ENCODE measurements at places on chromosomes 3 and 15. TPM values are rescaled to one million over a fixed set of nuclear protein-coding genes. Genes with fewer than 3 reads are reported as not detected.

The EPHB1 gene
- total RNA-seq, result 2.6 TPM

The DGKG gene
- total RNA-seq, result 1.9 TPM

GRCh38 chr3:104588442-104588841 is 778.3 kb upstream of the ALCAM start:
- H3K36me3 ChIP-seq, result no peaks in the 10 kb centered on the region
- no peaks in the 10 kb centered on the region for H3K27me3 ChIP-seq
- no peak overlapping the region for H3K27ac ChIP-seq
- H3K4me3 ChIP-seq, result no peak overlapping the region

GRCh38 chr15:80487839-80488390 is 83.7 kb downstream of the ARNT2 start:
- H3K27ac ChIP-seq, result peak overlapping the region; percentile 72
- no peak for DNase-seq
- no peak overlapping the region for H3K4me3 ChIP-seq
- H3K36me3 ChIP-seq, result no peaks in the 10 kb centered on the region
- no peaks in the 10 kb centered on the region for H3K4me1 ChIP-seq

- no peak for DNase-seq
- no peaks in the 10 kb centered on the region for H3K36me3 ChIP-seq
- no peak overlapping the region for H3K27ac ChIP-seq
Observed at GRCh38 chr3:68943753-68944500, 11.6 kb upstream of the TAFA4 start.

DNA sequence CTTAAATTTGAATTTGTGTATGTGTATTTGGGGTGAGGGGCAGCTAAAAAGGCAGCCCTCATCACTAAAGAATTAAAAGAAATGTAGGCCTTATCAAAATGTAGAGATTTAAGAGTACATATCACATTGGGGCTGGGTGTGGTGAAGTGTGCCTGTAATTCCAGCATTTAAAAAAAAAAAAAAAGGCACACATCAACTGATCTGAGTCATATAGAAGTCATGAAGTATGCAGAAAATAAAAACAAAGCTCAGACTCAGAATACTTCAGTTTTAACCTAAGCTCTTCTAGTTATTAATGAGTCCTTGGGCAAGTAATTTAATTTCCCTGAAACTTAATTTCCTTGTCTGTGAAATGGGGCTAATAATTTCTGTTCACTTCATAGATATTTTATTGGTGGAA is 31.6 kb downstream of the SLC24A1 start:
- no peaks in the 10 kb centered on the region for H3K27me3 ChIP-seq
- no peaks in the 10 kb centered on the region for H3K36me3 ChIP-seq
- DNase-seq, result no peak
- H3K4me1 ChIP-seq, result no peaks in the 10 kb centered on the region
- no peak overlapping the region for H3K4me3 ChIP-seq
- no peak overlapping the region for H3K27ac ChIP-seq

The PLSCR2 gene
- not detected for total RNA-seq

- H3K36me3 ChIP-seq, result no peaks in the 10 kb centered on the region
- no peaks in the 10 kb centered on the region for H3K4me1 ChIP-seq
- H3K4me3 ChIP-seq, result no peak overlapping the region
- DNase-seq, result no peak
- H3K27ac ChIP-seq, result no peak overlapping the region
Observed at GRCh38 chr15:73714695-73715301, 30.6 kb downstream of the CD276 start.

GRCh38 chr15:32029862-32030781 is at the start of gene CHRNA7:
CHRNA7 (plus strand) TSS chr15:32030515; CDS start chr15:32030595, 80 bp downstream.
- H3K4me3 ChIP-seq, result peak within 1 kb of the TSS; percentile 71
- no peaks in the 10 kb centered on the region for H3K36me3 ChIP-seq
- peak within 1 kb of the TSS; percentile 50 for H3K27ac ChIP-seq
- peaks cover 4% of the 10 kb centered on the region for H3K4me1 ChIP-seq
- H3K27me3 ChIP-seq, result no peaks in the 10 kb centered on the region

GRCh38 chr3:116161575-116162525 is 283.4 kb downstream of the LSAMP start:
- no peak for DNase-seq
- no peaks in the 10 kb centered on the region for H3K4me1 ChIP-seq
- no peak overlapping the region for H3K27ac ChIP-seq
- no peaks in the 10 kb centered on the region for H3K36me3 ChIP-seq
- no peak overlapping the region for H3K4me3 ChIP-seq
- H3K27me3 ChIP-seq, result no peaks in the 10 kb centered on the region

DNA sequence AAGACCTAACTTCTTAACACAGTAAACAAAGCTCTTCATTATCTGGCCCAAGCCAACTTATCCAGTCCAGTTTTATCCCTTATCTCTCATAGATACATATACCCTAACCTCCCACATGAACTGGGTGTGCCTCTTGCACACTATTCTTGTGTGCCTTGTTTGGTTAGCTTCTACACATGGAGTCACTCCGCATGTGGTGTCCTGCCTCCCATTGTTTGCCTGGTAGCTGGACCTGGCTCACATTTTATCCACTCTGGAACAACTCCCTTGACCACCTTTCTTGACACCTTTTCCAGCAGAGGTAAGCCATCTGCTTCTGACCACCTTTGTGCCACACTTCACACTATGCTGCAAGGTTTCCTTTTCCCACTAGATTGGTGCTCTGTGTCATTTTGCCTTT is 15.2 kb downstream of the TIPARP start:
- H3K36me3 ChIP-seq, result no peaks in the 10 kb centered on the region
- no peak overlapping the region for H3K27ac ChIP-seq
- no peaks in the 10 kb centered on the region for H3K4me1 ChIP-seq
- no peak overlapping the region for H3K4me3 ChIP-seq
- DNase-seq, result no peak

DNA sequence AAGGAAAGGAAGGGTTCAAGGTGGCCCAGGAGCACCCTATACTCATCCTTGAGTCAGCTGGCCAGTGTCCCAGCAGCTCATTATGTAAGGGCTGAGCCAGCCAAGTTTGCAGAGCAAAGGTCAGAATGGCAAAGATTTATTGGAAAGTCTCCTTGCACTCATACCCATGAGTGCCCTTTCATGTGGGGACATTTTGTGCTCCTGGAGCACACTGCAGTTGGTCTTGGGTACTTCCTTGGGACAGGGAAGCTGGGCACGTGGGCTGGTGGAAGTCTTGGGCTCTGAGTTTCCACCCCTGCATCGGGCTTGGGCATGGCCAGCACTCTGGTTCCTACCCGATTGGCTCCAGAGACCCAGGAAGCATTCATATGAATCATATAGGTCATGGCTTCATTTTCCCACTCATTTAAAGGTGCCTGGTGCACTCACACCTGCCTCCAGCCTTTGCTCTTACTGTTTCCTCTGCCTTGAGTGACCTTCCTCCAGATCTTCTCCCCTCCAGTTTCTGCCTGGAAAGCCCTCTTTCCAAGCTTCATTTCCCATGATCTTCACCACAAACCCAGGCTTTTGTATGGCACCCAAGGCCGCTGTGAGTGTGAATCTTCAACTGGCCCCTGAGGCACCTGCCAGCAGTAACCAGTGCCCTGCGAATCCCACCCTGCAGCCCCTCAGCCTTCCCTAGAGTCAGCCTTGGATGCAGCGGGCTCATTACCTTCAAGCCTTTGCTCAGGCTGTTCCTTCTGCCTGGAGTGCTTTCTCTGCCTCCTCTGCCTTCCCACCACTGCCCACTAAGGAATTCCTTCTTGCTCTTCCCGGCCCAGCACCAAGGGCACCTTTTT is 10.5 kb upstream of the PRKCD start:
- no peaks in the 10 kb centered on the region for H3K36me3 ChIP-seq
- no peak overlapping the region for H3K27ac ChIP-seq
- no peaks in the 10 kb centered on the region for H3K27me3 ChIP-seq
- H3K4me1 ChIP-seq, result no peaks in the 10 kb centered on the region
- DNase-seq, result no peak
- H3K4me3 ChIP-seq, result no peak overlapping the region

DNA sequence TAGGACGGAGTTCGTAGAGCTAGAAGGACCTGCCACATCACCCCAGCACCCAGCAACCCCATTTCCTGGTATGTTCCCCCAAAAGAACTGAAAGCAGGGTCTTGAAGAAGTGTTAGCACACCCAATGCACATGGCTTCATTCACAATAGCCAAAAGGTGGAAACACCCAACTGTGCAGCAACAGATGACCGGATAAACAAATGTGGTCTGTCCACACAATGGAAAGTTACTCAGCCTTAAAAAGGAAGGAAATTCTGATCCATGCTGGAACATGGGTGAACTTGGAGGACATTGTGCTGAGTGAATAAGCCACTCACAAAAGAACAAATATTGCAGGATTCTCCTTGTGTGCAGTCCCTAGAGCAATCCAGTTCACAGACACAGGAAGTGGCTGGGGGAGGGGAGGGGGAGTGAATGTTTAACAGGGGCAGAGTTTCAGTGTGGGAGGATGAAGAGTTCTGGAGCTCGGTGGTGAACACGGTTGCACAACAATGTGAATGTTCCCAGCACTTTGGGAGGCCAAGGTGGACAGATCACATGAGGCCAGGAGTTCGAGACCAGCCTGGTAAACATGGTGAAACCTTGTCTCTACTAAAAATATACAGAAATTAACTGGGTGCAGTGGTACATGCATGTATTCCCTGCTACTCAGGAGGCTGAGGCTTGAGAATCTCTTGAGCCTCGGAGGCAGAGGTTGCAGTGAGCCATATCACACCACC is 157.5 kb downstream of the NUP210 start:
- H3K36me3 ChIP-seq, result no peaks in the 10 kb centered on the region
- H3K4me3 ChIP-seq, result no peak overlapping the region
- no peak overlapping the region for H3K27ac ChIP-seq

The MELTF gene
- total RNA-seq, result 0.77 TPM

Measured in uterus (tissue), 4 donors.